Fibroblast of skin of right biceps (primary cell): ENCODE measurements at places on chromosomes 2 and 18.

DNA sequence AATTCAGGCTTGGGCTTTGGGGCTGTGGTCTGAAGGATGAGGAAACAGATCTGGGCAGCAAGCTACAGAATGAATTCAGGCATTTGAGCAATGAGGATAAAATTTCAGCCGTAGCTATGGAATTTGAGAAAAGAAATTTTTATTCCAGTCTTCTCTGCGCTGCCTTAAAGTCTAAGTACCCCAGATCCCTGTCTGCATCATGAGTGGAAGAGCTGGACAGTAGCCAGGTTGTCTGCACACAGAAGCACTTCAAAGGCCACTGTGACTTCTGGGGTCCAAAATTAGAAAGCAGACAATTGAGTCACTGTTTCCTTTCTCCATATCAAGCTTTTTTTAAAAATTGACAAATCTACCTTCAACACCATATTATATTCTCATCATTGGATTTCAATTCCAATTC lies 787.6 kb upstream of the GCFC2 start:
- DNase-seq, result no peak

DNA sequence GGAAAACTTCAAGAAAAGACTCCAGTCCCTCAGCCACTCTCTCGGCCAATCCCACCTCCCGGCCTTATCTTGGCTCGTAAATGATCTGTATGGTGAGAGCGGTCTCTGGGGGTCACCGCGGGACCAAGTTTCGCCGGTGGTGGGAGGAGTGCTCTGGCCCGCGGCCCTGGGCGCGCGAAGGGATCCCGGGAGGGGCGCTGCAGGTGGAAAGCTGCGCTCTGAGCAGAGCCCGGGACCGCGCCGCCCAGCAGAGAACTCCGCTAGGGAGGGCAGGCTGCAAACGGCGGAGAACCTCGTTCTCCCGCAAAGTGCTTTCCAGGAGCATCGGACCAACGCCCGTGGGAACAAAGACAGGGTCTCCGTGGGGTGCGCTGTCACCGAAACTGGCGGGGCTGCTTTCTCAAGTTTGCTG lies 622 bp downstream of the LRP2 start:
- DNase-seq, result no peak

GRCh38 chr2:33395034-33395433 lies 81.4 kb upstream of the RASGRP3 start:
- DNase-seq, result no peak

GRCh38 chr2:191213333-191213732 lies 31.9 kb upstream of the MYO1B start:
- no peak for DNase-seq

- no peak for DNase-seq
Measured at GRCh38 chr2:204321027-204321800, 224.1 kb upstream of the PARD3B start.
